T-cell (primary cell): ENCODE measurements at places on chromosomes 6 and 20. TPM values are rescaled to one million over a fixed set of nuclear protein-coding genes. Genes with fewer than 3 reads are reported as not detected.
A peak's percentile ranks its signal among the peaks of the same experiment; 100 is the strongest.

The STX11 gene
- total RNA-seq: 10.7 TPM

The BTNL2 gene
- total RNA-seq: not detected

The PLA2G7 gene
- not detected for total RNA-seq

The TRIM38 gene
- 20.5 TPM for total RNA-seq

The GLP1R gene
- not detected for total RNA-seq

The ITPA gene
- 41.6 TPM for total RNA-seq

The JPH2 gene
- total RNA-seq: 0.06 TPM

The BPIFB2 gene
- 0.29 TPM for total RNA-seq

The TUBB2B gene
- 0.46 TPM for total RNA-seq

The ZSCAN23 gene
- total RNA-seq: 1.8 TPM

- no peak for DNase-seq
These were observed 66.0 kb downstream of the RNF182 start for GRCh38 chr6:13990796-13991195.

- no peak for DNase-seq
These were observed 81.6 kb upstream of the PREP start for GRCh38 chr6:105484238-105485161.

GRCh38 chr6:37490536-37491170, 9.0 kb downstream of the CCDC167 start:
- DNase-seq: no peak

DNA sequence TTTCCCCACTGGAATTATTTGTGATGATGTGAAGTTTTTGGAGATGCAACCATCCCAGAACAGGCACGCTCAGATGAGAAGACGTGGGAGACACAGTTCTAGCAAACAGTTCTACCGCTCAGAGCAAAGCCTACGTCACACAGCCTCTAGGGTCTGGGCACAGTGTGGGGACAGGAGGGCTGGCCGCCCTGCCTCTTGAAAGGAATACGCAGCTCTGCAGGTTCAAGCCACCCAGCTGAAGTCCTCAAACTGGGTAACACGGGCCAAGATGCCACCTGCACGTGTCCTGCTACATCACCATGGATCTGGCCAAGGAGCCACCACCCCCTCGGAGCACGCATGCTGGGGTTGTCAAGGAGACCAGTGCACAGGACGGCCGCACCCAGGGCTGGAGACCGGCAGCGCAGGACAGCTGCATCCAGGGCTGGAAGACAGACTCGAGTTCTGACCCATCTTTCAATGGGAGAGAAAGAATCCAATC, 75.0 kb downstream of the NOL4L start:
- DNase-seq: no peak

- no peak for DNase-seq
These were observed 72.8 kb upstream of the CNR1 start for GRCh38 chr6:88238901-88239300.

GRCh38 chr6:170475118-170475517, 78.0 kb downstream of the PSMB1 start:
- DNase-seq: no peak

DNA sequence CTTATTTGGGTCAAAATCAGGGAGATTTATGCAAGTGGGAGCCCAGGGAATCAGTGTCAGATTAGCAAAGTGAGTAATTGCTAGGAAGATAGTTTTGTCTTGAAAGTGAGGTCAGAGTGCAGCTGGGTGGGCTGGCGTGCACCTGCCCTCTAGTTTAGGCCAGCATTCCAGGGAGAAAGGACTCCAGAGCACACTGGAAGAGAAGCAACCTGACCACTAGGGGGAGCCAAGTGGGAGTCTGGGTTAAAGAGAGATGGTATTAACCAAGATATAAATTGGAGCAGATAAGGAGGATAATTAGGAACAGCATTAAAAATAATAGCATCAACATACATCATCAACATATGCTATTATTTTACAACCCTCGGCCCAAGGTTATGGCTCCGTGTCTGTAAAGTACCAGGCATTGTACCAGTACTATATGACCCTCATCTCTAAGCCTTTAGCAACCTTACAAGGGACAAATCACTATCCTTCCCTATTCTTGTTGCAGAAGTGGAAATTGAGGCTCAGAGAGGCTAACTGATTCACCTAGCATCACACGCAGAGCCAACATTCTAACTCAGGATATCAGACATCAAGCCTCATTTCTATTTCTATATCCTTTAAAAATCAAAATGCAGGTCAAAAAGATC, 57.8 kb downstream of the SLC2A10 start:
- no peak for DNase-seq

DNA sequence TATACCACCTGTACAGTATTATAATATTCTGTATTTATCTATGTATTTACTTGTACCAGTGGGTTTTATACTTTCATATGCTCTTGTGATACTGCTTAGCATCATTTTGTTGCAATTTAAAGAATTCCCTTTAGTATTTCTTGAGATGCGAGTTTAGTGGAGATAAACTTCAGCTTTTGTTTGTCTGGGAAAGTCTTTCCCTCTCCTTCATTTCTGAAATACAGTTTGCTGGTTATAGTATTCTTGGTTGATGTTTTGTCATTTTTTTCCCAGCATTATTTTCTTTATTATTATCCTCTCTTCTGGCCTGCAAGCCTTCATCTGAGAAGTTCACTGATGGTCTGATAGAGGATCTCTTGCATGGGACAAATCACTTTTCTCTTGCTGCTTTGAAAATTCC, 136.6 kb upstream of the MCHR2 start:
- no peak for DNase-seq

DNA sequence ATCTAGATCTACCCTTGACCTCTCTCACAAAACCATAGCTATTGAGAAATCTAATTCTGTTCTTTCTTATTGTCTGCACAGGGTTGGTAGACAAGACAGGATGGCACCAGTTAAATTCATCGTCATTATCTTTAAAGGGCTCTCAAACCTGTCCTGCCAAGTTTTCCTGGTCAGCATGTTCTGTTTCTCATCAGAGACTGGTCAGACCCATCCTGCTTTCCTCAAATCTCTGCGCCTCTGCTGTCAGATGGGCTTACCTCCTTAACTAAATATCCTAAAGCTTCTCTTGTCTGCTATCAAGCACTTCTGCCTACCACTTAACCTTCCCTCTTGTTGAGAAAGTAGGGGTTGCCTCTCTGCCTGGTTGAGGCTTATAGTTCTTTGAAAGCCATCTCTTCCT, 125.2 kb downstream of the MYO6 start:
- no peak for DNase-seq

- DNase-seq: no peak
These were observed 19.3 kb downstream of the RAB22A start for GRCh38 chr20:58328836-58329235.

DNA sequence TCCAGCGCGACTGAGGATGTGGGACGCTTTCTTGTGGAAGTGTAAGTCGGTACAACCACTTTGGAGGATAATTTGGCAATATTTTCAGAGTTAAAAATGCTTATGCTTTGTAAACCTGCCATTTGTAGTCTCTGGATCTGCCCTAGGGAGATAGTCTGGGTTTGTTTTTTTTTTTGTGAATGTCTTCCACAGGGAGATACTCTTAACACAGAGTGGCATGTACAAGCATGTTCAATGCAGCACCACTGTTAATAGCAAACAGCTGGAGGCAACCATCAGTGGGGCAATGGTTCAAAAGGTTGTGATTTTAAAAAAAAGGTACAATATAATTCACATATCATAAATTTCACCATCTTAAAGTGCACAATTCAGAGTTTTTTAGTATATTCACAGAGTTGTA, 22.4 kb downstream of the SLC9A8 start:
- no peak for DNase-seq

GRCh38 chr20:24106150-24106800, 117.7 kb upstream of the GGTLC1 start:
- no peak for DNase-seq

GRCh38 chr6:82237013-82237412, 10.5 kb downstream of the IBTK start:
- DNase-seq: no peak

GRCh38 chr6:145214570-145214969, 520.8 kb downstream of the EPM2A start:
- DNase-seq: no peak

DNA sequence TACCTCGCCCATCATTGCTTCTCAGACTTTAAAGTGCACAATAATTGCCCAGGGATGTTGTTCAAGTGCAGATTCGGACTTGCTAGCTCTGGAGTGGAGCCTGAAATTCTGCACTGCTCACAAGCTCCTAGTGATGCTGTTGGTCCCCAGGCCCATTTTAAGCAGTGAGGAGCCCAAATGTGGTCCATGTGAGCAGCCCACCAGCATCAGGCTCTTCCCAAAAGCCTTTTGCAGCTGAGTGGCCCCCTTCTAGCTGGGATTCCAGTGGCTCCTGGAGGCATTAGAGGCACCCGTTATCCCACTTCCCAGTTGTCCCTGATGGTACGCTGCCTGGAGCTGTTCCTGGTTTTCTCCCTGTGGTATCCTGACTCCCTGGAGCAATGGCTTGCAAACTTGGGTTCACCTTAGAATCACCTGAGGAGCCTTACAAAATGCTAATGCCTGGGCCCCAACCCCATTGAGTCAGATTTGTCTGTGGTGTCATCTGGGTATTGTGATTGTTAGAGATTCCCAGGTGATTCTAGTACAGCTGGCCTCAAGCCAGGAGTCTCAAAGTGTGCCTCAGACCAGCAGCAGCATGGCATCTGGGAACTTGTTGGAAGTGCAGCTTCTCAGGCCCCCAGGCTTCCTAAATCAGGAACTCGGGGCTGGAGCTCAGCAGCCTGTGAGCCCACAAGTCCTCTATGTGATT, 186.9 kb upstream of the SLC24A3 start:
- no peak for DNase-seq

GRCh38 chr6:155031091-155031490, 36.0 kb downstream of the TIAM2 start:
- DNase-seq: no peak

DNA sequence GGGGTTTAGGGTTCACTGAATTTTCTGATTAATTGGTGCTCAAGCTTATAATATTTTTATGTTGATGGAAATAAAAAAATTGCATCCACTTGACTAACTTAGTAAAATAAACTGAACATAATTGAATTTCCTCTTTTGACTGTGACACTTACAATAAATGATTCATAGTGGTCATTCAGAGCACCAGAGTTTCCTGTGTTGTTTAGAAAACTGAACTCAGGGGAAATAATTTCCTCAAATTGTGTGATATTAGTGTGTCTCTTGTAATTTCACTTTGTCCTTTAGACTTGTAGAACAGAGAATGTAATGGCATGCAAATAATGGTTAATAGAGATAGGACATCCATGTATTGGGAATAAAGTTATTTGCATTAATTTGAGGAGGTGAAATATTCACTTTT, 319.7 kb upstream of the MAN1A1 start:
- no peak for DNase-seq

DNA sequence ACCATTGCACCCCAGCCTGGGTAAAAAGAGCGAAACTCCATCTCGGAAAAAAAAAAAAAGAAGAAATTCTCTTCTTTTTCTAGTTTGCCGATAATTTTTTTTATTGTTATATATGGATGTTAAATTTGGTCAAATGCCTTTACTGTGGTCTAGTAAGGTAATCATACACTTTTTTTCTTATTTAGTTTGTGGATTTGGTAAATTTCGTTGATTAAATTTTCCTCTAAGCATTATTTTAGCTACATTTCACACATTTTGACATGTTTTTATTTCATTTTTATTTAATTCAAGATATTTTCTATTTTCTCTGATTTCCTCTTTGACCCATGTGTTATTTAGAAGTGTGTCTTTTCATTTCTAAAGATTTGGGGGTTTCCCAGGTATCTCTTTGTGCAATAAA, 18.0 kb upstream of the ELOVL2 start:
- no peak for DNase-seq

DNA sequence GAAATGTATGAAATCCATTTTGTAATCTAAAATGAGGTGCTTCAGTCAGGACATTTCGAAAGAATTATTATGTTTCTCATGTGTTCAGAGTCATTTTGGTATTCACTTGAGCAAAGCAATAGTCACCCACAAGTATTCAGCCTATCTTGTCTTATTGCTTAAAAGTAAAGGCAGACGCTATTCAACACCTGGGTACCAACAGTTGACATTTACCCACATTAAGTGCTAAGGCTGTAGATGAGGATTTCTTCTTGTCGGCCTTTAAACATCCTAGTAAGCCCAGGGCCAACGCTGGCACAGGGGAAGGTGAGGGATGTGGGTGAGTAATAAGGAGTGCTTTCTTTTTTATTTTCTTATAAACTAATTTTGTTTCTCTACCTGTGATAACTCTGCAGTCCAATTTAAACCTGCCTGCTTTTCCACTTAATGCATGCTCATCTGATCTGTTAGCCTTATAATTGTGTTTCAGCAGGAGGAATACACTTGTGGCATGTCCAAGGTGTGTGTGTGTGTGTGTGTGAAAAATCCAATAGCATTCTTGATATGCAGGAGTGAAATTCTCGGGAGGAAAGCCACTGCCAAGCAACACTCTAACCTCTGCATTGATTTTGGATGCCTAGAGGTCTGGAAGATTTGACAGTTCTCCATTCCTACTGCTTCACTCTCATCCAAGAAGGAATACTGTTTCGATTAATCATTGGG, 252.0 kb downstream of the SOX4 start:
- DNase-seq: no peak

DNA sequence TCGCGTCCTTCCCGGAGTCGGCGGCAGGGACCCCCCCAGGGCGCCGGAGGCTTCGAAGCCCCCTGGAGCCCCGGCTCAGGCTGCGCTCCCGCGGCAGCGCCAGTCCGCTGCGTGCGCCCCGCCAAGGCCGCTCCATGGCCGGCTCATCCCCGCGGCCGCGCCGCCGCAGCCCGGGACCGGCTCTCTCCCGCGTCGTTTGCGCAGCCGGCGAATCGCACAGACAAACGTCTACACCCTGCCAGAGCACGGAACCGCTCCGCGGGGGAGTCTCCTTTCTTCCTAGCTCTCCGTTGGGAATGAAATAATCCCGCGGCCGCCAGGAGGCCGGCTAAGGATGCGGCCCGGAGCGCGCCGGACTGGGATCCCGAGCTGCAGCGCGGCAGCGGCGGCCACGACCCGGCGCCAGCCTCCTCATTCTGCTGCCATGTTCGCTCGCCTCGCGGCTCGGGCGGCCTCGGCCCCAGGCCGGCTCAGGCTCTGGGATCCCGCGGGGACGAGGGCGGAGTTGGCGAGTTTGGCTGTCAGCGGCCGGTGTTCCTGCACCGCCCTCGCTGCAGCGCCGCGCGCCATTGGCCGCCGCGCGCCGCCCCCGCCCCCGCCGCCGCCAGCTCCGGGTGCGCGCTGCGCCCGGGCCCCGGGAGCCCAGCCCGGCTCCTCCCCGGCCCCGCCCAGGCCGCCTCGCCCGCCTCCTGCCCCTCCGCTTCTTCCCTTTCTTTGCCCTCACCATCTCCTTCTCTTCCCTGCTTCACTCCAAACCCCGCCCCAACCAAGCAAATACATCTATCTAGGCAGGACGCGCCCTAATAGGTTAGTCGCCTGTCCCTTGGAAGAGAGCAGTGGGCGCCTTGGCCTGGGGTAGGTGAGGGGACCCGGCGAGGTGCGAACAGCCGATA, at the start of gene GFOD1:
GFOD1 (minus strand) TSS at position 479 of the 893 bp plus-strand sequence. CDS start 710 bp downstream, outside the sequence.
- DNase-seq: peak; percentile 69

- peak; percentile 5 for DNase-seq
These were observed 30.1 kb upstream of the SLC16A10 start for GRCh38 chr6:111057074-111057752.
